ENCODE measurements at places on chromosomes 13 and 19. TPM values are rescaled to one million over a fixed set of nuclear protein-coding genes. Genes with fewer than 3 reads are reported as not detected.
A peak's percentile ranks its signal among the peaks of the same experiment; 100 is the strongest.

The CGB5 gene
- 8.1 TPM for total RNA-seq

The FAM98C gene
- 10.5 TPM for total RNA-seq

The C13orf46 gene
- 0.10 TPM for total RNA-seq

The TMIGD2 gene
- not detected for total RNA-seq

The ZNF223 gene
- total RNA-seq: 8.6 TPM

The DIS3 gene
- total RNA-seq: 22.3 TPM

The ACP7 gene
- total RNA-seq: 1.7 TPM

The C1QTNF9B gene
- total RNA-seq: not detected

The RNF17 gene
- total RNA-seq: not detected

The KLF2 gene
- total RNA-seq: 4.0 TPM

The ZNF558 gene
- 4.5 TPM for total RNA-seq

The ZNF610 gene
- total RNA-seq: 4.5 TPM

The COPE gene
- 334 TPM for total RNA-seq

DNA sequence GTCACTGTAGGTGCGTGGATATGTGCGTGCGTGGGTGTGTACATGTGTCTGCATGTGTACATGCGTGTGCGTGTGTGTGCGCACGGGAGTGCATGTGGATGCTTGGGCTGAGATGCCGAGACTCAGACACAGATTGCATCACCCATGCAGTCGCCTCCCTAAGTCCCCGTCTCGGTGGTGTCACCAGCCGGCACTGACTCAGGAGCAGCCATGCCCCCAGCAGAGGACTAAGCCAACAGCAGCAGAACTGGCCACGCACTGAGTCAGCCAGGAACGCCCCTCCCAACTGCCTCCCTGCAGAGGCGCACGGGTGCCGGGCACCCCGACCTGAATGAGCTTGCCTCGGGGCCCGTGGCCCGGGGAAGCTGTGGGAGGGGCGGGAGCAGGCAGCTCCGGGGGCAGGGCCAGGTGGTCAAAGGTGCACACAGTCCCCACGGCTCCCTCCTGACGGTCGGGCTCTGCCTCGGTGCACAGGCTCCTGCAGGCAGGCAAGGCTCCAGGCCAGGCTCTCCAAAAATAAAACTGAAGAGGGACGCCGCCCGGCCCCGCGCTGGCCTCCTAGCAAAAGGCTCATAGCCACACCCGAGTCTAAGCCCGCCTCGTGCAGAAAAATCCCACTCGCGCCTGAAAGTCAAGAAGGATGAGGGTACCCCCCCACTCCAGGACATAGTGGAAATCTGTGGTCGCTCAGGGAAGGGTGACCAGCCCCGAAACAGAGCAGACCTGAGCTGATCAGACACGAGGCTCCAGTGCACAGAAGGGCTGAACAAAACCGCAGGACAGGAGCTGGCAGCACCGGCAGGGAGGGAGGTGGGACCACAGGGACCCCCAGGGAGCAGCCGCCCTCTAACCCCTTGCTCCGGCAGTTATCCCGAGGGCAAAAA lies 49.2 kb downstream of the GADD45B start:
- peak; percentile 93 for DNase-seq

- DNase-seq: peak; percentile 71
These were observed 319.5 kb downstream of the SHISA2 start for GRCh38 chr13:25732111-25732865.

DNA sequence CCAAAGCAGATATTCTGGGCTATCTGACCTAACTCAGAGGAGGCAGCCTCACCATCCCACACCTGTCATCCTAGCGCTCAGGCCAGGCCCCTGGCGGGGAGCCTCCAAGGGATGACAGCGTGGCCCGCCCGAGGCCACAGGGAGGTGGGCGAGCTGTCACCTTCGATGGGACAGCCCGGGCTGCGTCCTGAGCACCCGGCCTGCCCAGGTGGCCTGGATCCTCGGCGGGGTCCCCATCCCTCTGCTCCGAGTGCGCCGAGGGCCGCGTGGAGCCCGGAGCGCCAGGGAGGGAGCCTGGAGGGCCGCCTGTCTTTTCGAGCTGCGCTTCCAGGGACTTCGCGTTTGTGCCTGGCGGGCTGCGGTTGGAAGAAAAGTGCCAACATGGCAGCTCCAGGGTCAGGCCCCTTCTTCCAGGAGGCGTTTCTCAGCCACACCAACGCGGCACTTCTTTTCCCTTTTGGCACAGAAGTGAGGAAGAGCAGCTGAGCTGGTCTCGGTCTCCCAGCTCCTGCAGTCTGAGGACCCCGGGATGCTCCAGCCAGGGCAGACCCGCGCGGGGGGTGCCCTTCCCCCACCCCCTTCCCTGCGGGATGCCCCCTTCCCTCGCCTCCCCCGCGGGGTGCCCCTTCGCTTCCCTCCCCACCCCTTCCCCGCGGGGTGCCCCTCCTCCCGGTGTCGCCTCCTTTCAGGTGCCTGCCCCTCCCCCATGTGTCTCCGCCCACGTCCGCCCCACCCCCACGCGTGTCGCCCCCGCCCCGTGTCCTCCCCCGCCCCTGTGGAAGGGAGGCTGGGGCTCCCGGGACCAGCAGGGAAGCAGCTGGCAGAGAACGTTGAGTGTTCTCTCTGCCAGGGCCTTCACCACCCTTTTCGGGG lies 42.3 kb downstream of the GJA3 start:
- peak; percentile 41 for DNase-seq

- peak; percentile 36 for DNase-seq
These were observed 613.9 kb downstream of the TBC1D4 start for GRCh38 chr13:74868049-74868448.

DNA sequence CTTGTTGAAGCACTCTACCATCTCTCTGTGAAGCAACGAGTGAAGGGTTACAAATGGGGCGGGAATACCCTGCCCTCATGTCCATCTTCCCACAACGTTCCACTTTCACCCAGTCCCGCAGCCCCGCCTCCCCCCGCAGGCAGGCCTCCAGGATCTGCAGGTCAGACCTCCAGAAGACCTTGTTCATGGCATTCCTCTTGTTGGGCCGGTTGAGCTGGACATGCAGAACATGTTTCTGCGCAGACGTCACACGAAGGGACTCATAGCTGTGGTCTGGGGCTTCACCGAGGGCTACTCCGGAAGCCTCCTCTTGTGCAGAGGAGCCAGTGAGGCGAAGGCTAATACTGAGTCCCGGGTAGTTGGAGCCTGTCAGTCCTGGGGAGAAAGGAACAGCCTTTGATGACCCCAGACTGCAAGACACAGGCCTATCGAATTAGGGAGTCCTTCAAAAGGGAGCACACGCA lies 420 bp downstream of the ECH1 start:
- peak; percentile 99 for DNase-seq

DNA sequence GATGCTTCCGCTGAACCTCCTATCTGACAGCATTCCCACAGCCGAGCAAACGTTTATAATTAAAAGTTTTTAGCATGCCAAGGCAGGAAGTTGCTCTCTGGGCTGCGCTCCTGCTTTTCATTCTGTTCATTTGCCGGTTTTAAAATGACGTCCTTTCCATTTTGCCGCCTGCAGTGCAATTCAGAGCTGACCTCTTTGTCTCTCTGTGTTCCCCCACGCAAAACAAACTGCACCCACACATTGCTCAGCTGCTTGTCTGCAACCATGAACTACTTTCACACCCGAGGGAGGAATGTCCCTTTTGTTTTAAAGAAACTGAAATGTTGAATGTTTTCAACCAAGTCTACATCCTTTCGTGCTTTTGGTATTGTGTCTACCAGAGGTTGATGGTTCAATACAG lies 416.5 kb downstream of the EFNB2 start:
- no peak for DNase-seq

- DNase-seq: no peak
These were observed 95.0 kb upstream of the KLF5 start for GRCh38 chr13:72963762-72964161.

- DNase-seq: no peak
These were observed 332.2 kb downstream of the OXGR1 start for GRCh38 chr13:96662036-96662435.

GRCh38 chr19:7928334-7928706 lies 2.4 kb upstream of the CTXN1 start:
- DNase-seq: no peak

- DNase-seq: peak; percentile 64
These were observed 264.0 kb downstream of the TBC1D4 start for GRCh38 chr13:75217949-75218348.

DNA sequence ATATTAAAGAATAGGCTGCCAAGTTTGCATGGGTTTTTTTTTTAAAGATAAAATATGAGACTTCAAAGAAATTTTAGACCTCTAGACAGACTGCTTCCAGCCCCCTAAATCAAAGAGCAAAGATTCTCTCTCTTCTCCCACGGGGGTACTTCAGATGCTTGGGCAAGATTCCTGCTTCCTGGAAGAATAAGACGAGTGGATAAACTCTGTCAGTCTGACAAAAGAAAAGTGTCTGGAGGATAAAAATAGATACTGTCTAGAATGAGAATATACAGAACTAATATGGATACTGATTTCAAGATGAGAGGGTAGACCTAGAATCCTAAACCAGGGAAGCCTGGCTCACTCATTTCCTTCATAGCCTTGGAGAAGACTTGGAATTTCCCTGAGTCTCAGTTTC lies 435.1 kb downstream of the FOXO1 start:
- no peak for DNase-seq

- no peak for DNase-seq
These were observed 3.3 kb upstream of the NAPA start for GRCh38 chr19:47518139-47518538.

- DNase-seq: peak; percentile 51
These were observed 2.1 kb upstream of the CIRBP start for GRCh38 chr19:1266916-1267476.

DNA sequence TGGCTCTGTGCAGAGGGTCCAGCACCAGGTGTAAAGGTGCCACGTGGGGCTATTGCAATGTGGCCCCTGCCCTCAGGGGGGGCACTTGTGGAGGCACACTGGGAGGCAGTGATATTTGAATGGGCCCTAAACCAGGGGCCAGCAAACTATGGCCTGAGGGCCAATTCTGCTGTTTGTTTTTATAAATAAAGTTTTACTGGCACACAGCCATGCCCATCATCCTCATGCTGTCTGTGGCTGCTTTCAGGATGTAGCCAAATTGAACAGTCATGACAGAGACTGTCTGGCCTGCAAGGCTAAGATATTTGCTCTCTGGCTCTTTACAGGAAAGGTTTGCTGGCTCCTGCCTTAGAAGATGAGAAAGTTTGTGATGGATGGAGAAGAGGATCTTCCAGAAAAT lies 33.9 kb upstream of the RANBP3 start:
- peak; percentile 21 for DNase-seq

- no peak for DNase-seq
These were observed 75.0 kb downstream of the TEX26 start for GRCh38 chr13:31007417-31007816.

- no peak for DNase-seq
These were observed 188.1 kb downstream of the RFC3 start for GRCh38 chr13:34006011-34006410.

DNA sequence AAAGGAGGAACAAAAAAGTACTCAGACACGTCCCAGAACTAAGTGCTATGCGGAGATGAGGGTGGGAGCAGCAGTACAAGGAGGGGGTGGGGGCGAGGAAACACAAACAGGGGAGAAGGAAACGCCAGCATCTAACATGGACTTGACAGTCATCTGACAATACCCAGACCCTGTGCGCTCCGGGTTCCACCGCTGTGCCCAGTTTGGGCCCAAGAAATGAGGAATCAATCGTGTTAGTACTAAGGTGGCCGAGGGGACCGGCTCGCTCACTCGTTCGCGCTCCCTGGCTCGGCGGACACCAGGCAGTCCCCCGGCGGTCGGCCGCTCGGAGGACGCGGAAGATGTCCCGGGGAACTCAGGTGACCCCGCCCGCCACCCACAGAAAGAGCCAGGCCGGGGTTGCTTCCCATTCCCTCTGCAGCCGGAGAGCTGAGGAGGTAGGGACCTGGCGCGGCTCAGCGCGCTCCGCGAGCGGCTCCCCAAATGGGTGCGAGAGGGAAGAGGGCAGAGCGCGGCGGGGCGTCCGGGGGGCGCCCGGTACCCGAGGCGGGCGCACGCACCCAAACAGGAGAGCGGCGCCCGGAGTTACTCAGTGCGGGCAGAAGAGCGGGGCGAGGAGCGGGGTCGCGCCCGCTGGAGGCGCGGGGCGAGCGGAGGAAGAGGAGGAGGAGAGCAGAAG lies 616 bp downstream of the TSHZ3 start:
- no peak for DNase-seq

DNA sequence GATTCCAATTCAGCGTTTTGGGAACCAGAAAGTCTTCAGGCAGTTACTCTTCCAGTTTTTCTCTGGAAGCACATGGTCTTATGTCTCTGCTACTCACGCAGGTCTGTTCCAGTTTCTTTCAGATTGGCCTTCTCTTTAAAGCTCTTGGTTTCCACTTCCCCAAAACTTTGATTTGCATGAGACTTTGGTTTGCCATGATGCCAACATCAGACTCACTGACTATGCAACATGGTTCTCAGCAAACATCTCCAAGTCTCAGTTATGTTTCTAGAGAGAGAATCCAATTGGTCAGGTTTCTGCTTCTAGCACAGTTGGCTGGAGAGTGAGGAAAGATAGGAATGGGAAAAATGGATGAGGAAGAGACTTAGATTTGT lies 3.1 kb downstream of the AKAP11 start:
- no peak for DNase-seq

- no peak for DNase-seq
These were observed 136.9 kb downstream of the USP12 start for GRCh38 chr13:27034678-27035111.

- DNase-seq: no peak
These were observed 173.8 kb upstream of the RNF113B start for GRCh38 chr13:98350746-98351330.

GRCh38 chr19:40367577-40368434 lies 19.3 kb downstream of the PLD3 start:
- DNase-seq: no peak

DNA sequence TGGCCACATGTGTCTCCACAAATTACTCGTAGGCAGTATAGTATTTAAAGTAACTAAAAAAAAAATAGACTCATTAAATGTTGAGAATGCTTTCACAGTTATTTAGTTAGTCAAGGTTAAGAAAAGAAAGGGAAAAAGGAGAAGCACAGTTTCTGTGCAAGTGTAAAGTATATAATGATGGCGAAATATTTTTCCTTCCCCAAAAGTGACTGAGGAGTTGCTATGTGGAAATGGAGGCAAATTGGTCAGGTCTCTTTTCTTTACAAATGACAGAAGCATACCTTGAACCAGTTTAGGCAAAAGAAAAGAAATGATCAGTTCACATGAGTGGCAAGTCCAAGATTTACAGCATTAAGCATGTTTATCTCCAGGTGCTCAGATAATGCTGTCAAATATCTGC lies 18.0 kb downstream of the CSNK1A1L start:
- DNase-seq: no peak

GRCh38 chr13:20489185-20489820 lies 36.4 kb downstream of the CRYL1 start:
- DNase-seq: peak; percentile 13

- DNase-seq: no peak
These were observed 23.6 kb upstream of the LRCH1 start for GRCh38 chr13:46529216-46529919.

GRCh38 chr13:79937771-79938216 lies 403.1 kb downstream of the SPRY2 start:
- DNase-seq: peak; percentile 10
